ENCODE measurements at places on chromosomes 2 and 18. TPM values are rescaled to one million over a fixed set of nuclear protein-coding genes. Genes with fewer than 3 reads are reported as not detected.

MC4R gene
- total RNA-seq: not detected

ALKAL2 gene
- total RNA-seq: 52.9 TPM

IL1RL1 gene
- total RNA-seq: not detected

DNA sequence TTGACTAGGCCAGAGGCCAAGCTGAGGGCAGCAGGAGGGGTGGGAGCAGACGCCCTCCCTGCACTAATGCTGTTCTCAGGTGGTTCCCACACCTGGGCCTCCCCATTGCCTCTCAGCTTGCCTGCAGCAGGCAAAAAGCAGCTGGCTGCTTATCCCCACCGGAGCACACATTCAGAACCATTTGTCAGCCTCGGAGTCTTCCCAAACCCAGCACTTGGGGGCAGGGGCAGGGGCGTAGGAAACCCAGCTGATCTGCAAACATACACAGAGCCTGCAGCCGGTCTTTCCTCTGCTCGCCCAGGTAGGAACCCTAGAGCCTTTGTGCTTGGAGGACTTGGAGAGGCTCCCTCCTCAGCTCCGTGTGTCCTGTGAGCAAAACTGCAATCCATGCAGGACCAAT is 249.8 kb downstream of the CYP26B1 start:
- DNase-seq: peak; percentile 60
- H3K27me3 ChIP-seq: peaks cover 41% of the 10 kb centered on the region
- H3K4me3 ChIP-seq: no peak overlapping the region
- H3K4me1 ChIP-seq: no peaks in the 10 kb centered on the region

UGT1A9 gene
- not detected for total RNA-seq

GRCh38 chr18:63119647-63120046 is 199.9 kb downstream of the BCL2 start:
- peaks cover 2% of the 10 kb centered on the region for H3K4me1 ChIP-seq
- peaks cover 51% of the 10 kb centered on the region for H3K27me3 ChIP-seq
- no peak overlapping the region for H3K27ac ChIP-seq
- no peaks in the 10 kb centered on the region for H3K36me3 ChIP-seq

DNA sequence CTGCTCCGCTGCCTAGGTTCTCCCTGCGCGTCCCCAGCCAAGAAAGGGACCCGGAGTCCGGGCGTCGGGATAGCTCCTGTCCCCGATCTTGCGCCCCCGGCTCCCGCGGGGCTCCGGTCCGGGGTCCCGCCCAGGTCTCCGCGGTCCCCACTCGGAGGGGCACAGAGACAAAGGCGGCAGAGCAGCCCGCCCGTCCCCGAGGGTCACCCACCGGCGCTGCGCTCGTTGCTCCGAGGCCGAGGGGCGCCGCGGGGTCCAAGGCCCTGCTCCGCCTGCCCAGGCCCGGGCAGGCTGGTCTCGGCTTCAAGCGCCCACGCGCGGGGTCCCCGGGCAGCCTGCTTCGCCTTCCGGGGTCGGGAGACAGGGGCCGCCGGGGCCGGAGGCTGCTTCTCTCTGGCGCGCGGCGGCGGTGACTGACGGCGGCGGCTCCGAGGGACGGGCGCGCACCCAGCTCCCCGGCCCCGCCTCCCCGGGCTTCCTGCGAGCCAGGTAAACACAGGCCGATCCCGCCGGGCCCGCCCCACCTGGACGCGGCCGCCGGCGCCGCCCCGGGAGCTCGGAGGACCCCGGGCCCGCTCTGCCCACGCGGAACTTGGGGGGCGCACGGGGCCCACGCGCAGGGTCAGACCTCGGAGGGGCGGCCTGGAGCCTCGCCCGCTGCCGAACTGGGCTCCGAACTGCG is at the start of gene MBP:
MBP (minus strand) TSS at position 415 of the 682 bp plus-strand sequence. CDS start 27,522 bp downstream, outside the sequence.
- H3K27me3 ChIP-seq: no peaks in the 10 kb centered on the region
- peak within 1 kb of the TSS; percentile 82 for H3K4me3 ChIP-seq
- peak within 1 kb of the TSS; percentile 75 for H3K27ac ChIP-seq
- peak; percentile 85 for DNase-seq

CFAP53 gene
- total RNA-seq: 0.78 TPM

DPP4 gene
- not detected for total RNA-seq

DNA sequence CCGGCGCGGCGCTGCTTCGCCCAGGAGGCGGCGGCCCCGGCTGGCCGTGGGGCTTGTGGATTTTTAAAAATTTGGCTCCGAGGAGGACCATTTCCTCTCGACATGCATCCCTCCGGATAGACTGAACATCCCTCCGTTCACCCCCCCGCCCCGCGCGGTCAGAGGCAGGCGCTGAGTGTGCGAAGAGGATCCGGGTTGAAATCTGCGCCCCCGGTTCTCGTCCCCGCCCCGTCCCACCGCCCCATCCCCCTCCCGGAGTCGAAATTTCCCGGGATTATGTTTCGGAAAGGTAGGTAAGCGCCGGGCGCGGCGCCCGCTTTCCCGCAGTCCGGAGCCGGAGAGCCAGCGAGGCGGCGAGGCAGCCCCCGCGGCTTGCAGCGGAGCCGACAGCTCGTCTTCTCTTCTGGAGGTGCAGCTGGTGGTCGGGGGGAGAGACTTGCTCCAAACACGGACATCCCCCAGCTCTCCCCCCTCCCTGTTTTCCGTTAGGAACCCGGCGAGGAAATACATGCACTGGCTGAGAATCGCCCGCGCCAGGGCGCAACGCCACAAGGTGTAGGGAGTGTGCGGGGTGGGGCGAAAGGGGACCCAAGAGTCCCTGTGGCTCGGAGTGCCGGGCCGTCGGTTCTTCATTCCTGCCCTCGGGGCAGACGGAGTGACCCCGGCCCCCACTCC is at the start of gene PRKCE:
PRKCE (plus strand) TSS at position 261 of the 675 bp plus-strand sequence.
- H3K27ac ChIP-seq: peak within 1 kb of the TSS; percentile 87
- H3K36me3 ChIP-seq: no peaks in the 10 kb centered on the region
- peaks cover 31% of the 10 kb centered on the region for H3K4me1 ChIP-seq
- H3K4me3 ChIP-seq: peak within 1 kb of the TSS; percentile 87
- DNase-seq: no peak

DNA sequence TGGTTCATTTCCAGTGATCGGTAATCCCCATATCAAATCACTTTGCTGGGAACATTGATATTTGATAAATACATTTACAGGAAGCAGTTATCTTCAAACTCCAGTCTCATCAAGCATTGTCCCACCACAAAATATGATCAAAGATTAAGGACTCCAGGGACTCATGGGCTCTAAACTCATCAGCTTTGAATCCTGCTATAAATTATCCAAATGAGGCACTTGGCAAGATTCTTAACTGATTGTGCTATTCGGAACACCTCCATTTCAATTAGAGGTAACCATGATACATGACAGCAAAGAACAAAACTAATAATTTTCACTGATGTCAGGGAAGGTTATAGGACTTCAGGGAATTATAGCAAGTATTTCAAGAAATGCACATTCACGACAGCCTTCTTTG is 1088.1 kb upstream of the PIK3C3 start:
- no peaks in the 10 kb centered on the region for H3K27me3 ChIP-seq
- no peaks in the 10 kb centered on the region for H3K36me3 ChIP-seq
- peaks cover 36% of the 10 kb centered on the region for H3K4me1 ChIP-seq
- H3K4me3 ChIP-seq: no peak overlapping the region
- DNase-seq: no peak
- peak overlapping the region; percentile 58 for H3K27ac ChIP-seq

TSPYL6 gene
- not detected for total RNA-seq

DNA sequence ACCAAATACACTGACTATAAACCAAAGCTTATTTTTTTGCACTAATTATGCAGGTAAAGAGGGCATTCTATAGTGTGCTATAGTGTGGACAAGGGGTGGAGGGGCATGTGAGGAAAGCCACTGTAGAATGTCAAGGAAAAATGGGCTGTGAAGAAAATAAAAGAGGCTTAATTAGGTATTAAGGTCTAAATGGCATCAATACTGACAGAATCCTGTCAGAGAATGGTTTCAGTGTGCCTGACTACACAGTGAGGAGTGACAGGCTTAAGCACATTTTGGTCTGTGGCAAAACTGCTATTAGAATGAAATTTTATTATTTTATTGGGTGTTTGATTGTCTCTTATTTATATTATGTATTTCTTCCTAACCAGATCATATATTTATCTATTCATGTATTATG is 787.6 kb upstream of the CELF4 start:
- H3K36me3 ChIP-seq: no peaks in the 10 kb centered on the region
- H3K4me1 ChIP-seq: no peaks in the 10 kb centered on the region
- H3K4me3 ChIP-seq: no peak overlapping the region
- H3K27ac ChIP-seq: no peak overlapping the region
- DNase-seq: no peak

FEV gene
- total RNA-seq: not detected

- no peak for DNase-seq
- H3K27me3 ChIP-seq: peaks cover 9% of the 10 kb centered on the region
- H3K27ac ChIP-seq: no peak overlapping the region
- H3K4me3 ChIP-seq: no peak overlapping the region
Observed at GRCh38 chr2:230968921-230969658, 26.8 kb upstream of the SPATA3 start.

DNA sequence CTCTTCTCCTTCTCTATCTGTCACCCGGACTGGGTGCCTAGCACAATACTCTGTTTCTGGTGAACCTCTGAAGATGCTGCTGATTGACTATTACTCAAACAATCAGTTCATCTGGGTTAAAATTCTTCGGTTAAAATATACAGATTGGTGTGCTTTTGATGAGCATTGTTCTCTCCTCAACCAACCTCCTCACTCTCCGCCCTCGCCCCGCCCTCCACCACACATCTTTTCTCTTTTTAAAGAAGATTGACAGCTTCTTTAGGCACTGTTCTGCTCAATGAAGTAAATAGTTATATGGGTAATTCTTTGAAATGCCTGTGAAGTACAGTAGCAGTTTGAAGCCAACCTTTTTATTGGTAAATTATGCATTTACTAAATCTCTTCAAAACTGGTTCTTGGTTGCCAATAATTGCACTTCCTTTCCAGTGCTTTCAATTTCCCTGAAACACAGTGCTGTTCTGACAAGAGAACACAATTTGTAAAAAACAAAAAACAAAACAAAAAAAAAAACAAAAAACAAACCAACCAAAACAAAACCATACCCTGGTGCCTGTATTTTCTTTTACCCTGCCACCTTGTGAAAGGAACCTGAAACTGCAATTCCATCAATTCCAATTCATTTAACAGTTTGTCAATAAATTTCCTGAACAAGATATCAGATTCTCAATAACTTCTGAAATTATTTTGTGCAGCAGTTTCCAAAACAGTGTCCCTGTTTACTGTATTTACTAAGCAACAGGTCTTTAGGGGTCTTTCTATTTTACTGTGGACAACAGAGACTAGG is 188.6 kb downstream of the LRP1B start:
- no peak overlapping the region for H3K27ac ChIP-seq
- no peaks in the 10 kb centered on the region for H3K27me3 ChIP-seq
- H3K36me3 ChIP-seq: peaks cover 3% of the 10 kb centered on the region
- H3K4me1 ChIP-seq: no peaks in the 10 kb centered on the region
- DNase-seq: no peak

ZNF385B gene
- total RNA-seq: 0.16 TPM

- no peak overlapping the region for H3K27ac ChIP-seq
- peaks cover 5% of the 10 kb centered on the region for H3K4me1 ChIP-seq
- H3K36me3 ChIP-seq: peaks cover 2% of the 10 kb centered on the region
- no peak overlapping the region for H3K4me3 ChIP-seq
- DNase-seq: no peak
- H3K27me3 ChIP-seq: no peaks in the 10 kb centered on the region
Observed at GRCh38 chr2:199278099-199278498, 179.6 kb downstream of the SATB2 start.

- no peaks in the 10 kb centered on the region for H3K27me3 ChIP-seq
- peaks cover 48% of the 10 kb centered on the region for H3K4me1 ChIP-seq
- no peak for DNase-seq
Observed at GRCh38 chr2:12048550-12048949, 302.1 kb downstream of the LPIN1 start.

GRCh38 chr2:228269351-228269750 is 87.9 kb upstream of the SPHKAP start:
- no peak overlapping the region for H3K27ac ChIP-seq
- no peaks in the 10 kb centered on the region for H3K27me3 ChIP-seq
- no peak overlapping the region for H3K4me3 ChIP-seq
- no peaks in the 10 kb centered on the region for H3K4me1 ChIP-seq
- H3K36me3 ChIP-seq: no peaks in the 10 kb centered on the region

DNA sequence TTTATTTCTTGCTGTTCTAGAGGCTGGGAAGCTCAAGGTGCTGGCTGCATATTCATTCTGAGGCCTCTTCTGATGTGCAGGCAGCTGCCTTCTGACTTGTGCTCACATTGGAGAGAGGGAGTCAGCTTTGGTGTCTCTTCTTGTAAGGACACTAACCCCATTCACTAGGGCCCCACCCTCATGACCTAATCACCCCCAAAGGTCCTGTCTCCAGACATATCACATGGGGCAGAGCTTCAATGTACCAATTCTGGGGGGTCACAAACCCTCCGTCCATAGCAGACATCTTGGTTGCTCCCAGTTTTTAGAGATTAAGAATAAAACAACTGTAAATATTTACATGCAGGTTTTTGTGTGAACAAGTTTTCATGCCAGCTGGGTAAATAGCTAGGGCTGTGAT is 109.1 kb downstream of the RTP5 start:
- no peak for DNase-seq
- H3K4me1 ChIP-seq: no peaks in the 10 kb centered on the region
- no peak overlapping the region for H3K27ac ChIP-seq
- no peaks in the 10 kb centered on the region for H3K27me3 ChIP-seq
- H3K36me3 ChIP-seq: no peaks in the 10 kb centered on the region
- H3K4me3 ChIP-seq: no peak overlapping the region

- no peak overlapping the region for H3K4me3 ChIP-seq
- H3K36me3 ChIP-seq: peaks cover 66% of the 10 kb centered on the region
- peaks cover 20% of the 10 kb centered on the region for H3K4me1 ChIP-seq
- no peaks in the 10 kb centered on the region for H3K27me3 ChIP-seq
- no peak for DNase-seq
Observed at GRCh38 chr2:9364791-9365497, 58.4 kb downstream of the ITGB1BP1 start.

GRCh38 chr18:8609659-8610458 is 622 bp downstream of the RAB12 start:
- peaks cover 20% of the 10 kb centered on the region for H3K27me3 ChIP-seq
- H3K36me3 ChIP-seq: no peaks in the 10 kb centered on the region
- peak overlapping the region; percentile 84 for H3K4me3 ChIP-seq
- peak overlapping the region; percentile 76 for H3K27ac ChIP-seq
- no peak for DNase-seq

DNA sequence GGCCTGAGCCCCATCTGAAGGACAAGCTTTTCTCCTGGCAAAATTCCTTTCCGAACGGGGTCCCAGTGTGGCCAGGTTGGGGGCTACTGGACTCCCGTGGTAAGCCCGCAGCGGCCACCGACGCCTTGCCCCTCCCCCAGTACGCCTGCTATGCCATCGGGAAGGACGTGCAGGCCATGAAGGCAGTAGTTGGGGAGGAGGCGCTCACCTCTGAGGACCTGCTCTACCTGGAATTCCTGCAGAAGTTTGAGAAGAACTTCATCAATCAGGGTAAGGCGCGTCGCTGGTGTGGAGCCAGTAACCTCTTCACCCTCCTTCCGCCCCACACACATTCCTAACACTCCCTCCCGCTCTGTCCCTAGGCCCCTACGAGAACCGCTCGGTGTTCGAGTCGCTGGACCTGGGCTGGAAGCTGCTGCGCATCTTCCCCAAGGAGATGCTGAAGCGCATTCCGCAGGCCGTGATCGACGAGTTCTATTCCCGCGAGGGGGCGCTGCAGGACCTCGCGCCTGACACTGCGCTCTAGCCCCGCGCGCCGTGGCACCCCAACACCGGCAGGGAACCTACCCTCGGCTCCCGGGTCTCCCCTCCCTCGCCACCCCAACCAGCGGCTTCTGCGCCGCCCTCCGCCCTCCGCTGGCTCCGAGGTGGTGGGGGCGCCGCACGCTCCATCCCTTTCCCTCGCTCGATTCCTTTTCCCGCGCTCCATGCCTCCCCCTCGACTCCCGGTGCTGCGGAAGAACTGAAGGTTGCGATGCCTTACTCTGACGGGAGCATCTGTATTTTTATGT is 13.6 kb upstream of the ANKRD53 start:
- peaks cover 6% of the 10 kb centered on the region for H3K4me1 ChIP-seq
- no peak overlapping the region for H3K27ac ChIP-seq

PDE11A gene
- total RNA-seq: 0.05 TPM
